Activated CD4-positive, alpha-beta T cell treated with anti-CD3 and anti-CD28 coated beads for 4 hours (primary cell): ENCODE measurements at places on chromosomes 1 and 21.

DNA sequence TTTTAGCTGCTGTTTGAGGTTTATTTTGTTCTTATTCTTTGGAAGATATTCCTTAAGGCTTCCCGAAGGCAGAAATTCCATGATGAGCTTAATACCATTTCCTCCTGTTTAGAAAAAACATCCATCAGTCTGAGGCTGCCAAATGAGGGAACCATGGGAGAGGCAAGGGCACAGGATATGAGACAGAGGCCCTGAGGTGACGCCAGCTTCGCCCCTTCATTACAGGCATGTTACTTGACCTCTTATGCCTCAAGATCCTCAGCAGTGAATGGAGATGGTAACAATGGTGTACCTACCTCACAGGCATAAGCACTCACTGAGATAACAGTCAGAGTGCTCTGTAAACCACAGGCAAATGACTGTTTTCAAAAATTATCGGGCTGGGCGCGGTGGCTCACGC, 93.6 kb downstream of the RAVER2 start:
- DNase-seq: no peak

GRCh38 chr1:3775490-3776230, 3.1 kb downstream of the SMIM1 start:
- peak; percentile 30 for DNase-seq

- peak; percentile 95 for DNase-seq
These were observed 780 bp upstream of the RBM15 start for GRCh38 chr1:110338309-110338885.

- DNase-seq: no peak
These were observed 9.6 kb downstream of the PTPRU start for GRCh38 chr1:29245876-29246275.

- peak; percentile 62 for DNase-seq
These were observed 2.2 kb upstream of the RUNX3 start for GRCh38 chr1:24932284-24932683.

- DNase-seq: no peak
These were observed 83.2 kb downstream of the CLDN17 start for GRCh38 chr21:30083225-30083945.

DNA sequence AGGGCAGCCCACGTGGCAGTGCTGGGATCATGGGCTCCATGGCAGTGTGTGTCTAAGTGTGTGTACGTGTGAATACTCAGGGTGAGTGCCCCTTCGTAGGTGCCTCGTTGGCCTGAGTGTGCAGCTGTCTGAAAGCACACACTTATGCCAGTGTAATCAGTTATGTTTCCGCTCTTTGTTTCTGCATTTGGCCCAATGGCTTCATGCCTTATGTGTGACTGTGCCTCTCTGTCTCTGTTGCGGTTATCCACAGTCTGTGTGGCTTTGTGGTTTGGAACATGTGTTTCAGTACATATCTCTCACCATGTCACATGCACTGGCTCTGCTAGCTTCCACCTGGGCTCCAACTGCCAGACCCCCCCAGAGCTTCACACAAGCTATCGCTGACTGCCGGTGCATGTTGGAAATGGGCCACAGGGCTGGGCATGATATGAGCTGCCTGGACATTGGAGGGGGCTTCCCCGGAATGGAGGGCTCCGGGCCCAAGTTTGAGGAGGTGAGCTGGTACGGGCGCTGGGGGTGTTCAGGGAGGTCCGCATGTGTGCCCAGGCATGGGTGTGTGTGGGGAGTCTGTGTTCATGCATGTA, 70.3 kb upstream of the TINAGL1 start:
- no peak for DNase-seq

DNA sequence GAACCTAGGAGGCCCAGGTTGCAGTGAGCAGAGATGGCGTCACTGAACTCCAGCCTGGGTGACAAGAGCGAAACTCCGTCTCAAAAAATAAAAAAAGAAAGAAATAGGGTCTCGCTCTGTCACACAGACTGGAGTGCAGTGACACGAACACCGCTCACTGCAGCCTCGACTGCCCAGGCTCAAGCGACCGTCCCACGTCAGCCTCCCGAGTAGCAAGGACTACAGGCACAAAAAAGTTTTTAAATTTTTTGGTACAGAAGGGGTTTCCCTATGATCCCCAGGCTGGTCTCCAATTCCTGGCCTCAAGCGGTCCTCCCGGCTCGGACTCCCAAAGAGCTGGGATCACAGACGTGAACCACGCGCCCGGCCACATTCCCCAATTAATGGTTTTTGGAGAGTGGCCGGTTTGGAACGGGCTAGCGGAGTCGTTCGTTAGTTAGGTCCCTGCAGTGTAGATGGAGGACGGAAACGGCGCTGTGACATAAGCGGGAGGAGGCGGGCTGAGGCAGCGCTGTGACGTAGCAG, 611 bp upstream of the GUK1 start:
- DNase-seq: no peak

DNA sequence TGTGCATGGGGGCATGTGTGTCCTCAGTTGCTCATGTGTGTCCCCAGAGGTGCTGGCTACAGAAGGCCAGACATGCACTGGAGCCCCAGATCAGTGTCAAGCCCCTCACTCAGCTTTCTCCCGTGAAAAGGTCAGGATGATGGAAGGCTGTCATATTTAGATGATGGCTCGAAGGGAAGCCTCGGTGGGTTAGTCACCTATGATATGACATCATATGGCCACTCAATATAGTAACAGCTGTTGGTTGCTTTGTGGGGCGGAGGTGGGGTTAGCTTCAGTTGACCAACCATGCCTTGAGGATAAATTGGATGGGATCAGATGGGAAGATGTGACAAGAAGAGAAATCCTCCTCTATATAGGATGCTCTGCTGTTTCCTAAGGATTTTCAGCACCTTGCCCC, 43.5 kb upstream of the ATF3 start:
- no peak for DNase-seq

DNA sequence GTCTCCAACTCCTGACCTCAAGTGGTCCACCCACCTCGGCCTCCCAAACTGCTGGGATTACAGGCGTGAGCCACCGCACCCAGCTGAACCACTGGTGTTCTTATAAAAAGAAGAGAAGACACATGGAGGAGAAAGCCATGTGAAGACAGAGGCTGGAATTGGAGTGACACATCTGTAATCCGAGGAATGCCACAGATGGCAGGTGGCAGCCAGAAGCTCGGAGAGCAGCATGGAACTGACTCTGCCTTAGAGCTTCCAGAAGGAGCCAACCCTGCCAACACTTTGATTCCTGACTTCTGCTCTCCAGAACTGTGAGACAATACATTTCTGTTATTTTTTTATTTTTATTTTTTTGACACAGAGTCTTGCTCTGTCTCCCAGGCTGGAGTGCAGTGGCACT, 59.0 kb upstream of the ATP2B4 start:
- no peak for DNase-seq

GRCh38 chr21:38989745-38990423, 184.2 kb downstream of the ETS2 start:
- no peak for DNase-seq

DNA sequence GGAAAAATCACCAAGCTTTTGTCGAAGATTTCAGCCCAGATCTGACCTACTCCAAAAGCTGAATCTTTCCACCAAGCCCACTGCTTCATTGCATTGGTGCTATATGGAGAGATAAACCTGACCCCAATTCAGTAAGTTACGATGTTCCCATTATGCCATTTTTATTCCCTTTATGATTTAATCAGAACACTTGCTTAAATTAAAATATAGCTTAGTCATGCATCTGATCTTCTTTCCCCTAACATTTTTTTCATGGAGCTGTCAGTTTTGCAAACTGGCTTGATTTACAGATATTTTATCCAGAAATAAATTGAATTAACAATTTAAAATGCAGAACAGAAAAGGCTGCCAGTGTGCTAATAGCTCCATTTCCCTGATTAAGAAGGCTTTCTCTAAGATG, 503.5 kb upstream of the C1orf87 start:
- DNase-seq: no peak

DNA sequence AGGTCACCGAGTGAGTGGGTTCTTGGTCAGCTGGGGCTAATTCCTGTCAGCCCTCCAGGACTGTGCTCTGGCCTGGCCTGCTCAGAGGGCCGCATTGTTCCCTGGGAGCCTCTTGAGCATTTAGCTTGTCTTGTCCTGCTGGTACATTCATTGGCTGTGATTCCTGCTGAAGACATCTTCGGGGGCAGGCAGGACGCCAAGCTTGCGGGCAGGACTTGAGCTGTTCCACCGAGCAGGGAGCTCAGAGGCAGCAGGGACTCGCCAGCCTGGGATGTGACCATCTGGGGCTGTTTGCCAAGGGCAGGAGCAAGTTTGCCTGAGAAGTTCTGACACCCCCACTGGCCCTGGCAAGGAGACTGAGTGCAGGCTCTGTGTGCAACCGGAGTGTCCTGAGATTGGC, 7.0 kb upstream of the SLC26A9 start:
- DNase-seq: no peak

DNA sequence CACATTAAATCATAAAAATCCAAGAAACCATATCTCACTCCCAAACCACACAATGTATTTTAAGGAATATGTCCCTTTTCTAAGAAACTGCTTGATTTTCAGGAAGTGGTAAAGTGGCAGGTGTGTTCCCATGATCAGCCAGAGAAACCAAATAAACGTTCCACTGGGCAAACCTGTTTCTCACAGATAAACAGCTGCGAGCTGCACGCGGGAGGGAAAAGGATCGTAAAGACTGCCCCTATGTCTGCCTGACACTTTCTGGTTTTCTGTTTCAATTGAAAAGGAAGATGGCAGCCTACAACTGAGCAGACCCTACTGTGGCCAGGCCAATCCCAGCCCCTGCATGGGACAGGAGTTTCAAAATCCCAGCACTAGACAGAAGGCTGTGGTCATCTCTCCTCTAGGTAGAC, 36.6 kb downstream of the HIVEP3 start:
- no peak for DNase-seq

GRCh38 chr1:119546641-119547040, 39.6 kb downstream of the HSD3B1 start:
- no peak for DNase-seq

GRCh38 chr1:7541629-7542028, 229.5 kb upstream of the VAMP3 start:
- DNase-seq: no peak

GRCh38 chr1:229340496-229340895, 2.4 kb downstream of the CCSAP start:
- DNase-seq: no peak

DNA sequence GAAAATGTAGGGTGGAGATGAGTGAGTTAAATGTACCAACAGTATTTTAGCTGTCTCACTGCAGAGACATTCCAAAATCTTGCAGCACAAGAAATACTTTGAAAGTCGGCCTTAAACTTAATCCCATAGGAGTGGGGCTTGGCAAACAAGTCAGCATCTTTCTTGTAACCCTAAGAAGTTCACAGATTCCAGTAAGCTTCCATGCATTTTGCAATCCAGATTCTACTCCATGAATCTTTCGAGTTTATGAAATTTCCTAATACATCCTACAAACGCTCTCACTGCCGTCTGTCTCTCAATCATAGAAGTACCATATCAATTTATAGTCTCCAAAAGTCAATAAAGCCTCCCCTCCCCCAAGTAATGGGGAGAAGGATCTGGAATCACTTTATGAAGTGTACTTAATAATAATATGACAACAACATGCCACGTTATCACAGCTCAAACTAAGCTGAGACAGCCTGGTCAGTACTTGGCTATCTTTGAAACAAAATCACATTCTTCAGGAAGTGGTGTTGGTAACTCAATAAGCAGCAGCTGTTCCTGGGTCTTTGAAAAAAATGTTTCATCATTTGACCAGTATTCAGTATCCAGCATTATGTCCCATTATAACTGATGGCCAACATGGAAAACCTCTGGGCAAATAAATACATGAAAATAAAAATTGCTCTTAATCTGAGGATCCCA, 317.4 kb upstream of the RUNX1 start:
- no peak for DNase-seq

DNA sequence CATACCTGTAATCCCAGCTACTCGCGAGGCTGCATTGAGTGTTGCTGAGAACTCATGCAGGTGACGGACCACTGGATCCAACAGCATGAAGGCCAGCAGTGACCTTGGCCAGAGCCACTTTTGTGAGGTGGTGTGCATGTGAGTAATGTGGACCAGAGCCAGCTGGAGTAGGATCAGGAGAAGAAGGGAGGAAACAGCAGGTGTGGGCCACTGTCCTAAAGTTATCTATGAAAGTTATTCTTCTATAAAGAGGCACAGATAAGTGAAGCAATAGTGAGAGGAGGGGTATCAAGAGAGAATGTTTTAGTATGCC, 47.8 kb downstream of the TCP10L start:
- no peak for DNase-seq

- DNase-seq: no peak
These were observed 113.4 kb upstream of the RAVER2 start for GRCh38 chr1:64631346-64632034.

DNA sequence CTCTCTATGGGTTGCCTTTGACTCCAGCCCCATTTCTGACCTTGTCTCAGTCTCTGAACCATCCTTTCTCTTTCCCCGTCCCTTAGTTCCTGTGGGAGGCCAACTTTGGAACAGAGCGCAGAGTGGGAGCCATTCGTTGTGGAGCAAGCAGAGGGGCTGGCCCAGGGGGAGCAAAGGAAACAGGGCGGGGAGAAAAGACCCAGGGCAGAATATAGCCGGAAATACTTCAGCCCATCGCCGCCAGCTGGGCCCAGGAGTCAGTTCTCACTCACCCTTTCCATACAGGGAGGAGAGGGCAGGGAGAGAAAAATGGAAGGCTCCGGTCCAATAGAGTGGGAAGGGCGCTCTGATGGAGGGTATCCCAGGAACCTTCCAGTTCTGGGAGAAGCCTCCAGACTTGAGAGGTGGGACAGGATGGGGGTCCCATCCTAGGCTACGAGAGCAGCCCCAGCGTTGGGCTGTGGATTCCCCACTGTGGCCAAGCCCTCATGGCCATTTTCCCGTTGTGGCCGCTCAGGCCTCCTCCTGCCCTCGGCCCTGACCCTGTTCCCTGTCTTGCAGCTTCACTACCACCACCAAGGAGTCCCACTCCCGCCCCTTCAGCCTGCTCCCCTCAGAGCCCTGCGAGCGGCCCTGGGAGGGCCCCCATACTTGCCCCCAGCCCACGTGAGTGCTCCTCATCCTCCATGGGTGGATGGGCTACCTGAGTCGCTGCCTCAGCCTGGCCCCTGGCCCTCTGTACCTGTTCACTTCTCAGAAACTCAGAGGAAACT, 10.9 kb downstream of the PEAR1 start:
- no peak for DNase-seq

GRCh38 chr1:193176113-193176512, 10.3 kb downstream of the B3GALT2 start:
- DNase-seq: no peak

- DNase-seq: no peak
These were observed 429 bp downstream of the SRRM1 start for GRCh38 chr1:24643363-24644099.
